Liver (tissue), 10 donors: ENCODE measurements at places on chromosomes 11 and 22. TPM values are rescaled to one million over a fixed set of nuclear protein-coding genes. Genes with fewer than 3 reads are reported as not detected.

DNA sequence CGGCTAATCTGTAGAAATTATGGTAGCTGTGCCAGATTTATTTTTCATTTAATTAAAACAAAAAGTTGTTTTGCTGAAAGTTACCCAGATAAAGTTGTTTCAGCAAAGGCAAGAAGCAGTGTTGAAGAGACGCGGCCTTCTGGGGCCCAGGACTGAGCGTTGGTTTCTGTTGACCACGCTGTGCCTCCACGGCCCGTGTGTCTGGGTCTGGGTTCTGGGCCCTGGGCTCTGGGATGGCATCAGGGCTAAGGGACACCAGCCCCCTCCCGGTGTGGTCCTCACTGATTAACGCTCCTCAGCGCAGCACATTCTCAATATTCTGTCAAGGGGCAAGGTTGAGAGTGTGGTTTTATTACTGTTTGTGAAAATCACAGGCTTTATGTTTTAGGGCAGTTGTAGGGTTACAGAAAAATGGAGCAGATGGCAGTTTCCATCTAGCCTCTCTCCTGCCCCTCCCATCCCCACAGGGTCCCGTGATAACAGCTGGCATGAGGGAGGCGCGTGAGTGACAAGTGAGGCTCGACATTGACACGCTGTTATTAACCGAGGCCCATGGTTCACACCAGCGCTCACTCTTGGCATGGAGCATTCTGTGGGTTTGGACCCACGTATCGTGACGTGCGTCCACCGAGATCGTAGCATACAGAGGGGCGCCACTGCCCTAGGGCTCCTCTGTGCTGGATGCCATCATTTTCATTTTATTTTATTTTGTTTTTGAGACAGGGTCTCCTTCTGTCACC lies 1231.4 kb downstream of the BRD1 start:
- H3K27me3 ChIP-seq: no peaks in the 10 kb centered on the region
- no peaks in the 10 kb centered on the region for H3K36me3 ChIP-seq
- H3K4me3 ChIP-seq: no peak overlapping the region
- H3K27ac ChIP-seq: no peak overlapping the region
- no peak for DNase-seq

DNA sequence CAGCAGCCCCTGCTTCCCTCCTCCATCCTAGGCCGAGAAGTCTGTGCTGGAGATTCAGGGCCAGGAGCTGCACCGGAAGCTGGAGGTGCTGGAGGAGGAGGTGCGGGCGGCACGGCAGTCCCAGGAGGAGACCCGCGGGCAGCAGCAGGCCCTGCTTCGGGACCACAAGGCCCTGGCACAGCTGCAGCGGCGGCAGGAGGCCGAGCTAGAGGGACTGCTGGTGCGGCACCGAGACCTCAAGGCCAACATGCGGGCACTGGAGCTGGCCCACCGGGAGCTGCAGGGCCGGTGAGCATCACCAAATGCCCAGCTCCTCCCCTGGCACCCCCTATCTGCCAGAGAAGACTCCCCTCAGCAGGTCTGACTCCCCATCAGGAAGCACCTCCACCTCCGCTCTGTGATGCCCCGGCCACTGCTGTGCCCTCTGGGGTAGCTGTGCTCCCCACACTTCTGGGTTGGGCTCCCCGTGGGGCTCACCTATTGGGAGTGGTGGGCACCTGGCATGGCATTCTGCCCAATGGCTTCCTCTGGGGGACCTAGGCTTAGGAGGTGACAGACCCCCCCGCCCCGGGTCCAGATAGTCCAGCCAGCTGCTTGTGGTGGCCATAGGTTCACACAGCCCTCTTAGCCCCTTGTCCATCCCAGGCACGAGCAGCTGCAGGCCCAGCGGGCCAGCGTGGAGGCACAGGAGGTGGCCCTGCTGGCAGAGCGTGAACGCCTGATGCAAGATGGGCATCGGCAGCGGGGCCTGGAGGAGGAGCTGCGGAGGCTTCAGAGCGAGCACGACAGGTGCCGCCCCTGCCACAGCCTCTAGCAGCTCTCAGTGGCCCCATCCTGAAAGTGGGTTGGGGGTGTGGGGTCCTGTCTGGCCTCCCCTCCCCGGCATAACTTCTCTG lies 6.6 kb upstream of the RPS6KA4 start:
- H3K27me3 ChIP-seq: no peaks in the 10 kb centered on the region
- H3K27ac ChIP-seq: no peak overlapping the region
- no peak overlapping the region for H3K4me3 ChIP-seq
- DNase-seq: no peak
- no peaks in the 10 kb centered on the region for H3K36me3 ChIP-seq
- no peaks in the 10 kb centered on the region for H3K4me1 ChIP-seq

DNA sequence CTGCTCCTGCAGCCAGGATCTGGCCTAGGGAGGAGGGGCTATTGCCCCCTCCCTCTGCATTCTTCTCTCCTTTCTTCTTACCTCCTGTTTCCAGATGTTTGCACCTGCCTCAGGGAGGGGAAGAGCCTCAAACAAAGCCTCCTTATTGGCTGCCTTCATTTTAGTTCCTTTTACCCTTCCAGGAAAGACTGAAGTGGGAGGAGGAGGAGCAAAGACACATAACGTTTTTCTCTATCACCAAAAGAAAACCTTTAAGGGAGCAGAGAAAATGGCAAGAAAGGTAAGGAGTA lies 13.3 kb upstream of the CHRM1 start:
- DNase-seq: no peak
- H3K27ac ChIP-seq: no peak overlapping the region

GRCh38 chr11:107493117-107493516 lies 35.5 kb upstream of the CWF19L2 start:
- no peaks in the 10 kb centered on the region for H3K27me3 ChIP-seq
- H3K4me3 ChIP-seq: no peak overlapping the region
- H3K36me3 ChIP-seq: no peaks in the 10 kb centered on the region
- no peak overlapping the region for H3K27ac ChIP-seq
- no peaks in the 10 kb centered on the region for H3K4me1 ChIP-seq

DNA sequence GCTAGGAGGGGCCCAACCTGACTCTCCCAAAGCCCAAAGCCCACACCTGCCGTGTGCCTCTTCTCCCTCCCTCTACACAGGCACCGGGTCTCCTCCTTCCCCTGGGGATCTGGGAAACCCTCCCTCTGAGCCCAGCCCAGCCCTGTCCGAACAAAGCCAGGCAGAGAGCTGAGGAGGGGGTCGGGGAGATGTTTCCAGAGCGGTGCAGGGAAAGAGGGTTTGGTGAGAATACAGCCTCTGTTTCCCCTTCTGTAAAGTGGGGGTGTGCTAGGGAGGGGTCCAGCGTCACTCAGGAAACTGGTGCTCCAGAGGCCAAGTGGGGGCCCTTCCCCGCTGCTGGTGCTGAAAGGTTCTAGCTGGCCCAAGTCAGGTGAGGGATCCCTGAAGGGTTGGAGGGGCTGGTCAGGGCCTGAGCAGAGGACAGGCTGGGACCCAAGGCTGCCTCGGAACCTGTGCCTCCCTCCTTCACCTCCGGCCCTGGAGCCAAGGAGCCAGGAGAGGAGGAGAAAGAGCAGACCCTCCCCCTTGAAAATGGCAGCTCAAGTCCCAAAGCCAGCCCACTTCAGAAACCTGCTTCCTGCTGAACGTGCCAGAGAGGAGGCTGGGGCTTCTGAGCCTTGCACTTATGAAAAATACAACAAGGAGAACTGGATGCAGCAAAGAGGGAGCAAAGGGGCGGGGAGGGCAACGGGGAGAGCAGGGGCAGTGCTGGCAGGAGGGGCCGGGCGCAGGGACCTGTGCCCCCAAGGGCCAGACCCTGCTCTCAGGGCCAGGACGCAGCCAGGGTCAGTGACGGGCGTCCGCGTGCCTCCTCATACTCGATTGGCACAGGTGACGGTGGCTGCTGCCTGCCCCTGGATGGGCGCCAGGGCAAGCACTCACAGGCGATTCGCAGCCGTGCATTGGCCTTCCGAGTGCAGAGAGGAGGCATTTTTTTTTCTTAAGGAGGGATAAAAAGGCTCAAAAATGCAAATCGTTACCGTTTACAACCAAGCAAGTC lies 43.2 kb downstream of the MACROD1 start:
- H3K27ac ChIP-seq: no peak overlapping the region
- no peak overlapping the region for H3K4me3 ChIP-seq
- H3K4me1 ChIP-seq: no peaks in the 10 kb centered on the region
- H3K27me3 ChIP-seq: no peaks in the 10 kb centered on the region

DNA sequence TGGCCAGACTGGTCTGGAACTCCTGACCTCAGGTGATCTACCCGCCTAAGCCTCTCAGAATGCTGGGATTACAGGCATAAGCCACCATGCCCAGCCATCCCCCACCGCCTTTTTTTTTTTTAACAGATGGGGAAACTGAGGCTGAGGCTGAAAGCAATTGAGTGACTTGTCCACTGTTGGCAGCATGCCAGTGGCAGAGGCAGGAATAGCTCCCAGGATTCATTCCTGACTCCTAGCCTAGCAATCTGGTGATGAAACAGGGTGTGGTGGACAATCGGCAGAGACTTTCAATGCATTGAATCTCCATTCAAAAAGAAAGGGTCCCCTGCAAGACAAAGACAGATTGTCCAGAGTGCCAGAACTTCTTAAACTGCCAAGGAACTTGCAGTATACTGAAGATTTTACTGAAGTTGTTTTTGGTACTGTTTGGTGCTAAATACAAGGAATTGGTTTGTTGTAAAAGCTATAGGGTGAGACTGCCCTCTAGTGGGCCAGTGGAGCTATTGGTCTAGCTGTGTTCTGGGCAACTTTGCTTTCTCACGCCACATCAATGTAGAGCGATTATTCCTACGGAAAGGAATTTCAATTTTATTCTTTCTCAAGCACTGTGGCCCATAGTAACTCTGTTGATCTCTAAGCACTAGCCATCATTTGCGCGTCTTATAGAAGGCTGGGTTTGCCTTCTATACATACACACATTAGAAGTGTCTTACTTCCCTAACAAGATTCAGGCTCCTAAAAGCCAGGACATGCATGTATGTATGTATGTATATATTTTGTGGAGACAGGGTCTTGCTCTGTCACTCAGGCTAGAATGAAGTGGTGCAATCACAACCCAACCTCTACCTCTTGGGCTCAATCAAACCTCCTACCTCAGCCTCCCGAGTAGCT lies 21.0 kb downstream of the C22orf31 start:
- no peak overlapping the region for H3K4me3 ChIP-seq
- DNase-seq: peak; percentile 62
- no peaks in the 10 kb centered on the region for H3K27me3 ChIP-seq
- peak overlapping the region; percentile 11 for H3K27ac ChIP-seq
- peaks cover 26% of the 10 kb centered on the region for H3K4me1 ChIP-seq

DNA sequence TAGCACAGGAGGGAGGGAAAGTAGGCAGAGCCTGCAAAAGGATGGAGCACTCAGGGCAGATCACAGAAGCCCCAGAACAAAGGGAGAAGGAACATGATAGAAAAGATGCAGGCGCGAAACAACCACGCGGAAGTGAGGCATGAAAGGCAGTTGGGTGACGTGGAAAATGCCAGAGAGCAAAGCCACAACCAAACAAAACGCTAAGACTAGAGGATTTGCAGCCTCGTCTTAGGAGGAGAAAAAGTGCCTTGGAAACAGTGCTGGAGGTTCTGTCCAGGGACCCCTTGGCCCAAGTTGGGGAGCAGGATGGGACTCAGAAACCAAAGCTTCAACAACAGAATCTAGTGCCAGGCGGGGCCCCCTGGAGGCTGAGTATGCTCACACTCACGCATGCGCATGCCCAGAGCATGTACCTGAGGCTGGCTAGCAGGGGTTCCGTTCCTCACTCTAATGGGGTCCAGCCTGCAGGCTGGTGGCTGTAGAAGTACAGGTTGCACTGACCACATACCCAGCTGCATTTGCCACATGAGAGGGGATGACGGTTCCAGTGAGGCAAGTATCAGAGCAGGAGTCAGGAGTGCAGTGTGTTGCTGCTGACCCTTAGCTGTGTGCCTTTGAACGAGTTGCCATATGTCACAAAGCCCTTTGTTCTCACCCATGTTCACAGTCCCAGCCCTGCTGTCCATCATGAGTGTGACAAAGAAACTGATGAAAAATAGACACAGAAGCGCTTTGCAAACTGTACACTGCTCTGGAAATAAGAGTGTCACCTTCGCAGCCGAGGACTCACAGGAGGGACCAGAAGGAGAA lies 568.6 kb upstream of the CADM1 start:
- DNase-seq: no peak
- no peaks in the 10 kb centered on the region for H3K4me1 ChIP-seq
- peaks cover 6% of the 10 kb centered on the region for H3K27me3 ChIP-seq
- no peak overlapping the region for H3K4me3 ChIP-seq
- H3K36me3 ChIP-seq: no peaks in the 10 kb centered on the region

The TIMP3 gene
- polyA plus RNA-seq: 30.7 TPM
